ENCODE measurements at places on chromosomes 13 and 19.
A peak's percentile ranks its signal among the peaks of the same experiment; 100 is the strongest.

DNA sequence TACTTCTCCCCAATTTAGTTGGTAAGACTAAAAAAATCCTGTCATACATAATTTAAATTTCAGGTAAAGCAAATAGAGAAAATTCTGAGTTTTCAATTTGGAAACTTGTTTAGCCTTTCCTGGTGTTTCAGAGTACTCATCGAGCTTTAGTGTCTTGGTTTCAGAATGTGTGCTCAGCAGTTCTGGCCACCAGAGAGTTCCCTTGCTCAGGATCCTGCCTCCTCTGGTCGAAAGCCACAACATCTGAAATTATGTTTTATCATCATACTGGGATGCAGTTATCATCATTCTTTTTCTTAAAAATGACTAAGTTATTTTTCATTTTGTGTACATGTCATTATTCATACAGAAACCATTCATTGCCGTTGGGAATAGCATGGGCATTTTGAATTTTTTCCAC lies 263.2 kb upstream of the SPRY2 start:
- no peak for DNase-seq

DNA sequence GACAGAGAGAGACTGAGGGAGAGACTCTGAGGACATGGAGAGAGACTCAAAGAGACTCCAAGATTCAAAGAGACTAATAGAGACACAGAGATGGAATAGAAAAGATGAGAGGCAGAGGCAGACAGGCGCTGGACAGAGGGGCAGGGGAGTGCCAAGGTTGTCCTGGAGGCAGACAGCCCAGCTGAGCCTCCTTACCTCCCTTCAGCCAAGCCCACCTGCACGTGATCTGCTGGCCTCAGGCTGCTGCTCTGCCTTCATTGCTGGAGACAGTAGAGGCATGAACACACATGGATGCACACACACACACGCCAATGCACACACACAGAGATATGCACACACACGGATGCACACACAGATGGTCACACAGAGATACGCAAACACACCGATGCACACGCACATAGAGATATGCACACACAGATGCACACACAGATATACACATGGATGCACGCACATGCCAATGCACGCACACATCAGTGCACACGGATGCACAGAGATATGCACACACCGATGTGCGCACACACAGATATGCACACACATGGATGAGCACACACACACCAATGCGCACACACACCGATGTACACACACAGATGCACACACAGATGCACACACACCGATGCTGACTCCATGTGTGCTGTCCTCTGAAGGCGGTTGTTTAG lies 3.3 kb upstream of the F10 start:
- no peak for DNase-seq

DNA sequence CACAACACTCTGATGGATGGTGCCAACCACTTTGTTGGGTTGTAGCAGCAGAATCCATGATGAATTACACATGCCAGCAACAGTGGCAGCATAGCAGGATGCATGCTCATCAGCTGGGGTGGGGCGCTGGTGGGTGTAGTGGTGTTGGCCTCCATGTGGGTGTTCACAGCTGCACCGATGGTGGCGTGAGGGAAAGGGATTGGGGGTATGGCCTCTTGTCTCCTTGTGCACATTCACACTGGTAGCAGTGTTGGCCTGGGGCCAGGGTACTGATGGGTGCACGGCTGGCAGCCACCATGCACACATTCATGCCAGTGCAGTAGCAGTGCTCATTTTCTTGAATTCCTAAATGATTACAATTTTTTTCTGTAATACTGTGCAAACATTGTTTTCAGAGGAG lies 2748.8 kb upstream of the PCDH20 start:
- DNase-seq: no peak

DNA sequence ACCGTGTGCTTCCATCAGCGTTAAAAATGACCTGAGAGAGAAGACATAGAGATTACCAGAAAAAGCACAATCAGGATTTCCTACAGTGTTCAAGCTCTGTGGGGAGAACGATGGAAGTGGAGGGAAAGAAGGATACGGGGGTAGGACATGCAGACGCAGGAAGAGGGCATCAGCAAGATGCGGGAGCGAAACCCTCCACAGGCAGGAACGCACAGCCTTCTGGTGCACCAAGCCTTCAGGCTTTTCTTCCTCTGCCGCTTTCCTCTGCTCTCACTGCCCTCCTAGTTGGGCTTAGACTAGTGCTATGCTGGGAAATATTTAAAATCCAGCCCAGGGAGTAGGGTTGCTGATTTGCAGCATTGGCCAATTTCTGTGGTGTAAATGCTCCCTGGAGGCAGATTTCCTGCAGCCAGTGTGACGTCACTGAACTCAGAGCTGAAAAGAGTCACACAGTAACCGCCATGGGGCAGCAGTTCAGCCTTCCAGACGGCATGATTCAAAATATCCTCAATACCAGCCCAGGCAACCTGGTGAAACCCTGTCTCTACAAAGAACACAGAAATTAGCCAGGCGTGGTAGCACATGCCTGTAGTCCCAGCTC lies 205.1 kb upstream of the SOX1 start:
- no peak for DNase-seq

- DNase-seq: peak; percentile 68
These were observed 5.6 kb upstream of the LSM4 start for GRCh38 chr19:18328340-18329034.

DNA sequence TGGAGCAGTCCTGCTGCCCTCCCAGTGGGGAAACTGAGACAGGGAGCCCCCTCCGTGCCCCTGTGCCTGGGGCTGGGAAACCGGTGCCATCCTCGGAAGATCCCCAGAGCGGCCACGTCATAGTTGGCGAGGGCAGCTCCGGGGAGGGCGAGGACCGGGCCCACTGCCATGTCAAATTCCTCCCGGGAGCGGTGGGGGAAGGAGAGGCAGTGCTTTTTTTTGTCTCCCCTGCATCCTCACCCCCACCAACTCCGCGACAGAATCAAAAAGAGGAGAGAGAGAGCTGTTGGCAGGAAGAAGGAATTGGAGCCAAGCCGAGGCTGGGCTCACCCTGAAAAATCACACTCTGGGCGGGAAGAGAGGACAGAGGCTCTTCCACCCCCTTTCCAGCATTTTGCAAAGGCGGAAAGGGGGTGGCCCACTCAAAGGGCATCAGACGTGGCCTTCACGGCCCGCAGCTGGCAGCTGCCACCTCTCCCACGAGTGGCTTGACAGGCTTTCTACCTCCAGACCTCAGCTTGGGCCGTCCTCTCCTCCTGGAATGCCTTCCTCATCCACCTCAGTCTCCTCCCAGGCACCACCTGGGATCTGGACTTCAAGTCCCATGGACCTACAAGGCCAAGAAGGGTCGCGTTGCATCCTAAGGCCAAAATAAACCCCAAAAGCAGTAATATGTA lies 19.6 kb upstream of the NFIC start:
- no peak for DNase-seq

DNA sequence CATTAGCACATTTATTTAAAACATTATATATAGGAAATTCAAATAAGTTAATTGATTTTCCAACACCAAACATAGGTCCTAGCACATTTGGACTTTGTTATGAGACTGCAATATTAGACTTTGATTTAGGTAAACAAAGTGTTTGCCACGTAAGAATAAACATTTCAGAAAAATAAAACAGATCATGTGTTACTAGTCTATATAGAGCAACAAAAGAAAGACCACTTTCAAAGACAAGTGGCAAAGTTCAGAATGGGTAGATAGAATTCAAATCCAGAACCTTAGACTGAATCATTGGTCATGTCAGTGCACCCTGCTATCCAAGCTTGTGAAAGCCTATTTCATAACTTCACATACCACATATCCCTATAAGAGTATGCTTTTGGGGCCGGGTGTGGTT lies 66.7 kb upstream of the PRR20A start:
- DNase-seq: no peak

DNA sequence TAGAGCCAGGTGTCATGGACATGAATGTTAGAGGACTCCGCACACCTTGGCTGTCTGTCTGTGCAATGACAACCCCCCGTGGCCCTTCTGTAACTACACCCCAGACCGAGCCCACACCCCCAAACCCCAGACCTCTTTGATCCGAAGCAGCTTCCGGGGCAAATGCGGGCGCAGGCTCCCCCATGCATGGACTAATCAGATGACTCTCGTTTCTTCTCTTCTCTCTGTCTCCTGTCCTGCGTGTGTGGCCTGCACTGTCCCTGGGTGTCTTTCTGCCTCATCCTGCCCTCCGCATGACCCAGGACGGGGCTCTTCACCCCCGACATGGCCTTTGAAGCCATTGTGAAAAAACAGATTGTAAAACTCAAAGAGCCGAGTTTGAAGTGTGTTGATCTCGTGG lies 38.9 kb downstream of the TMED1 start:
- DNase-seq: peak; percentile 26

DNA sequence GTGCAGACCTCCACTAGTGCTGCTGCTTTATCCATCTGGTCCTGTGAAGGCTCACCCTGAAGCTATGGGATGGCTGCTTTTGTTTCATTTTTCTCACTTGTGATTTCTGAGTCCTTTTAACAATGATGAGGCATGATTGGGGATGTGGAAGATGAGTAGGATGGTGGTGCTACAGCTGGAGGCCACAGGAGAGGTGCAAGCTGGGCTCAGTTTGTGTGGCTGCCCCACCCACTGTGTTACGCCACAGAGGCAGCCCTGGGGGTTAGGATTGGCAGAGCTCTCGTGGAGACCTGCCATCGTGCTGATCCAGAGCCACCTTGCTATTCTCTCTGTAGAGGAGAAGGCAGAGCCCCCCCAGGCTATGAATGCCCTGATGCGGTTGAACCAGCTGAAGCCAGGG lies 19.6 kb upstream of the QTRT1 start:
- no peak for DNase-seq

DNA sequence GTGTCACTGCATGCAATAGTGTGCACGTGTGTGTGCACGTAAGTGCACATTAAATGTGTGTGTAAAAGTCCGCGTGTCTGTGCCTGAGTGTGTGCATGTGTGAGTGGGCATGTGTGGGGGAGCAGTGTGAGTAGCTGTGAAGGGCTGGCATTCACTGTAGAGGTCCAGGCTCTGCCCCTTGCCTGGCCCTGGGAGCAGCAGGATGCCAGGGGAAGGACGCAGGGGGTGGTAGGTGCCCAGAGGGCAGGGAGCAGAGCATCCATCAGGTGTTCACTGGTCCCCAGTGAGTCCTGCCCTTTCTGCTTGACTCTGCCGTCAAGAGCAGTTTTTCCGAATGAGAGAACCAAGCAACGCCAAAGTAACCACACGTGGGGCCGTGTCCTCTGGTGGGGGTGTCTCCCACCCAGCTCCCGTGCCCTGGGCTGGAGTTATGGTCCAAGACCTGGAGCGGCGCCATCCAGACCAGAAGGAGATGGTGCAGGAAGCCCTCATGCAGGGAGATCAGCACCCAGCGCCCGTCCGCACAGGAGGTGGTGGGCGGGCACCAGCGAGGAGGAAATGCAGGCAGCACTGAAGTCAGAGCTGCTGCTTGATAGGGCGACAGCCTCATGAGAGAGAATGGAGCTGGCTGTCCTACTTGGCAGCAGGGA lies 68.5 kb downstream of the TEX29 start:
- no peak for DNase-seq

DNA sequence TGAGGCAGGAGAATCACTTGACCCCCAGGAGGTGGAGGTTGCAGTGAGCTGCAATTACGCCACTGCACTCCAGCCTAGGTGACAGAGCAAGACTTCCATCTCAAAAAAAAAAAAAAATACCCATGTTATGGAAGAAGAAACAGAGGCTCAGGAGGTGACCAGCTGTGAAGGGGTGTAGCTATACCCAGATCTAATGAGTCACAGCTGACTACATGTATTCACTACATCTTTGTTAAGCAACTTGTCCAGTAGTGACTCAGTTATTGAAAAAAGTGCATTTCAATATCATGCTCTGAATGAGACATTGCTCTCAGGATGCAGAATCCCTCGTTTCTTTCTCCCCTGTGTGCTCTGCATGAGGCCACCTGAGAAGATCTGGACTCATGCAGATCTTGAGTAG lies 16.1 kb upstream of the SPART start:
- DNase-seq: no peak

DNA sequence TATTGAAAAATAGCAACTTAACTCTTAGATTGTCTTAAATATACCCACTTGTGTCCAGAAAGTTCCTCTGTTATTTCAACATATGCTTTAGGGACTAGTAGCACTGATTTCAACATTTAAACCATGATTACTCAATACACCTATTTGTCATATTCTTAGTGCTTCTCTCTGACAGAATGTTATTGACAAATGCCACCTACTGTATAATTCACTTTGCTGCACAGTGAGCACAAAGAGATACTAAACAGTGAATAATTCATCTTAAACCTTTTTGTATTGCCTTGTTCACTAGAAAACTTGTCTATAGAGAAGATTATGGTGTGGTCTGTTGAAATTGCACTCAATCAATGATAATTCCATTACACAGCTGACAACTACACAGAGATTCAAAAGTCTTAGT lies 692.6 kb downstream of the PCDH17 start:
- DNase-seq: no peak

DNA sequence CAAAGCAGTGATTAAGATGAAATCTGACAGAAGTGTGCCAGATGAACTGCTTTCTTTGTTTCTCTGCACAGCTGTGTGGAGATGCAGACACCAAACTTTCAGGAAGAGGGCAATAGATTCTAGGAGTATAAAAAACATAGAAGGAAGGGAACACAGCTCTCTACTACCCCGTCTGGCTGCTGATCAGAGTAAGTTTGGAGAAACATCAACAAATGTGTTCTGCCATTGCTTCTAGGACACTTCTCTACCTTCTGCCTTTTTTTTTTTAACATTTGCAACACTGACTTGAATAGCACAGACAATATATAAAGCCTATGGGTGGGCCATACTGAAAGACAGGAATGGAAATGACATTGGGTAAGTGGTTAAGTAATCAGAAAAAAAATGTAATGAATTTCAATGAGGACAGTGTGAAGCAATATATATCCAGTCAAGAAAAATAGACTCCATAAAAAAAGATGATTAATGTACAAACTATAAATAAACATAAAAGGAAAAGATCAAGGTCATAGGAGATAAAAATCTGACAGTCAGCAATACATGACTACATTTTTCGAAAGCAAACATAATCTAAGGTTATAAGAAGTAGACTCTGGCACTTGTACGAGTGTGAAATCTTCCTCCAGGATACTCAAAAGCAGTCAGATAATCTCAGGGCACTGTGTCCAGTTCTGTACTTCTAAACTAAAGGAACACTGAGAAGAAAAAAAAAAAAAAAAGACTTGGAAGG lies 21.4 kb downstream of the NUFIP1 start:
- no peak for DNase-seq

GRCh38 chr19:35663981-35664380 lies 2.3 kb upstream of the UPK1A start:
- DNase-seq: no peak

DNA sequence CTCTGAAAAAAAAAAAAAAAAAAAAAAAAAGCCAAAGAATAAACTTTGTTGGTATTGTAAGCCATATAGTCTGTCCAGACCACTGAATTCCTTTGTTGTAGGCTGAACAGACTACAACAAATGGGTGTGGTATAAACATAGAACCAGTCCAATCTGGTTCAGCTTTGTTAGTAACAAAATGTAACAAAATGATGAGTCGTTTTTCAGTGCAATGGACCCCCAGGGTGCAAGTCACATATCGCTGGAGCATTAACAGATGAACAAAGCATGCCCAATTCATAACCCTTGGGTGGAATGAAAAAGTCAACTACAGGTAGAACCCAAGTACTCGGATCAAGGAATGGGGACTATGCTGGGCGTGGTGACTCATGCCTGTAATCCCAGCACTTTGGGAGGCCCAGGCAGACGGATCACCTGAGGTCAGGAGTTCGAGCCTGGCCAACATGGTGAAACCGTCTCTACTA lies 13.6 kb upstream of the FCHO1 start:
- no peak for DNase-seq

GRCh38 chr19:35622750-35623149 lies 6.1 kb upstream of the RBM42 start:
- DNase-seq: no peak
